ENCODE measurements at places on chromosomes 6 and 20.

GRCh38 chr6:148140772-148141557 is 201.7 kb upstream of the SASH1 start:
- no peak for DNase-seq

- no peak for DNase-seq
These were observed 8.2 kb upstream of the AHCY start for GRCh38 chr20:34311118-34312023.

DNA sequence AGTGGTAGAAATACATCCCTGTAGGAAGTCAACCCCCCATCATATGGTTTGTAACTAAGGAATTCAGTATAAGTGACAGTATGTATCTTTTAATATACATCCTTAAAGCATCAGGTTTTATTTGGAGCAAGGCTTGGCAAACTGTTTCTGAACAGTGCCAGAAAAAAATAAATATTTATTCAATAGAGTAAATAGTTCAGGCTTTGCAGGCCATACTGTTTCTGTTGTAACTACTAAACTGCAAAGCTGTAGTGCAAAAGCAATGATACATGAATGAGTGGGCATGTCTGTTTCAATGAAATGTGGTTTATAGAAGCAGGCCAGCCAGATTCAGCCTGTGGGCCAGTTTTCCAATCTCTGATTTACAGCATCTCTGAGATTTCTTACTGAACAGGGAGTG is 977 bp downstream of the MEI4 start:
- no peak for DNase-seq

GRCh38 chr6:157198425-157199279 is 124.7 kb downstream of the TMEM242 start:
- no peak for DNase-seq

DNA sequence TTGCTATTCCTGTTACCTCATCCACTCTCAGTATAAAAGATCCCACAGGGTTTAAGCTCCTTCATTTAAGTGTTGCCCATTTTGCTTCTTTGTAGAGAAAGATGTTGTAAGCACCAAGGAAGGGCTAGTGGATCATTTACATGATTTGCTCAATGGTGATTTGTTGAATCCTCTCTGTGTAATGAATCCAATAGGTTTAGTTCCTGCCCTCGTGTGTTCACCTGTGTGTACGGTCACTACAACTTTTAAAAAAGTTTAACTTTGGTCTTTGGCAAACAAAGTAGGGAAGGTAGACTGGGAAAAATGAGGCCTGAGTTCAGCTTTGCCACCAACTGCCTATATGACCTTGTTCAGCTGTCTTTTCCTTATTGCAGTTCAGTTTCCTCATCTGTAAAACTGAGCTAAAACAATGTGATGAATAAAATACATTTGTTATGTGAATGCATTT is 51.5 kb downstream of the DHX35 start:
- DNase-seq = no peak

- DNase-seq = no peak
These were observed 89.7 kb downstream of the SMPDL3A start for GRCh38 chr6:122878796-122879195.

- no peak for DNase-seq
These were observed 118.5 kb downstream of the SYCP2 start for GRCh38 chr20:59814840-59815340.

DNA sequence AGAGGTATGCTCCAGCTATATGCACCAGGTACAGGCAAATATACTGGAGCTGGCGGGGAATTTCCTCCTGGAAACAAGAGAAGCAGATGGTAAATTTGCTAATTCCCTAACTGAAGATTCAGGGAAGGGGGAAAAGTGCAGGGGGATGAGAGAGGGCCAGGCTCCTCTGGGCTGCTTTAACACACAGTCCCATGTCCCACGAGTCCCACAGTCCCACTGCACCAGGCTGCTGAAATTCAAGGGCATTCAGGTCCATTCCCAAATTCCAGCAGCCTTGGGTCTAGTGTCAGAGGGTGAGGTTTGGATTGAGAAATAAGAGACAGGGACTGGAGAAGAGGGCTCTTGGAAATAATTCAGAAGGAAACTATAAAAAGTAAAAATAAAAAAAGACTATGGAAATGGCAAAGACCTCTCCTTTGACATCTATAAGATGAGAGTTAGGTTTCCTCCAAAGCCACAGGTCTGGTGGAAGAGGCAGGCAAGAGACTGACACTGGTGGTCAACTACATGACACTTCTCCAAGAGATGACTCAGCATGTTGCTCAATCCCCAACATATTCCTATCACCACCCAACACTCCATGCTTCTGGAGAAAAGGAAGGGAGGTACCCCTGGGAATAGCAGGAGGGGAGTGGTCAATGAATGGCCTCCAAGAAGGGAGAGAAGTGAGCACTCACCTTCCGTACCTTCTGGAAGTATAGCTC is 69.2 kb downstream of the TRAM2 start:
- DNase-seq = no peak

GRCh38 chr20:18259730-18260129 is 28.6 kb upstream of the ZNF133 start:
- DNase-seq = no peak

- DNase-seq = no peak
These were observed 28.4 kb downstream of the DLGAP4 start for GRCh38 chr20:36334281-36335205.

DNA sequence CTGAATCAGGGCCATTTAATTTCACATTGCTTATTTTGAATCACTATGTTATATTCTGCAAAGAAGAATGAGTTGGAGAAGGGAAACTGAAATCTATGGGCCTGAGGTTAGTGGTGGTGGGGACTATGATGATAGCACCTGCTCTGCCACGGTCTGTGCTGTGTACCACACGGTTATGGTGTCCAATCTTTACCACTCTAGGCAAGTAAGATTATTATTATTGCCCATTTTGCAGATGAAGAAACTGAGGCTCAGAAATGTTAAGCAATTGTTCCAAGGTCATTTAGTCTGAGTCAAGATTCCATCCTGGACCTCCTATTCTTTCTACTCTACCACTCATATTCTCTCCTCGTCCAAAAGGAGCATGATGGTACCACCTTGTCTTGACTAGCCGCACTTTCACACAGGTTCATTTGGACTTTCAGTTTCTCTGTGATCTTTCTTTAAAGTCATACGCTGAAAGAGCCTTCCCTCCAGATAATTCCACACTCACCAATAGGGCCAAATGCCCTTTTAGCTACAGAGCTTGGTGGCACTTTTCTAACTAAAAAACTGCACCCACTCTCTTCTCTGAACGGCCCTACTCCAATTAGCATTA is 56.2 kb downstream of the GFOD1 start:
- no peak for DNase-seq

GRCh38 chr6:145660676-145661075 is 74.6 kb downstream of the EPM2A start:
- DNase-seq = no peak

DNA sequence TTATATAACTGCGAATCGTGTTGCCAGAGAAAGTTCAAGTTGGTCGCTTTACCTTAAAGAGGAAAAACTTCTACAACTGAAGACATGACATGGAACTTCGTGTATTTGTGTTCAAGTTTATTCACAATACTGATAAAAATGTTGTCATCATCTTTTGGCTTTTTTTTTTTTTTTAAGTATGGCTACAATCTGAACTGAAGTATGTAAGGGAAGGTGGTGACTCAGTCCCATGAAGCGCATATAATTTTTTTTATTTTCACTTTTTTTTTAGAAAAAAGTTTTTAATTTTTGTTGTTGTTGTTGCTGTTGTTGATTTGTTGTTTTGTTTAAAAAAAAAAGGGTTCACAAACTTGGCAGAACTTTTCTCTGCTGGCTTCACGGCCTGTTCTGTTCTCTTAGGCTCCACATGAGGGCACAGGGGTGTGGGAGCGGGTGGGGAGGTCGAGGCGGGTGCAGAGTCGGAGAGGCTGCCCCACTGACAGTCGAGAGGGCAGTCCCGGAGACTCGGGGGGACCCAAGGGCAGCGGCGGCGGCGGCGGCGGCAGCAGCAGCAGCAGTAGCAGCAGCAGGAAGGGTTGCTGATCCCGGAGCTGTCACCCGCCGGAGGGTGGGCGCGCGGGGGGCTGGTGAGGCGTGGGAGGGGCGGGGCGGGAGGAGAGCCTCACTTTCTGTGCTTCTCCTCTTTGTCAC is 17.0 kb downstream of the TFAP2A start:
- DNase-seq = no peak

DNA sequence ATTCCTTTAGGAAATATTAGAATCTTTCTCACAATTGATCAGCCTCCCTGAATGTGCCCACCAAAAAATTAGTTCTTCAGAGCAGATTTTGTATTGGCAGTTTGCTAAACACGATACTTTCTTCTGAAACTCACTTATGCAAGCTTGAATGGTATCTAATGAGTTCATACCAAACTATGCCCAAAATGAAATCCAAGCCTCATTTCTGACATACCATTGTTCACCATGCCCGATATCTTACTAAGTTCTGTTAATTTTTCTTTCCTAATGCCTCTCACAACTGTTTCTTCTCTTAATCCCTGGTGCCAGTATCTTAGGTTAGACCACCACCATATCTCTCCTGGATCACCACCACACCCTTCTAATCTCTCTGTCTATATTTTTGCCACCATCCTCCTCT is 755.9 kb downstream of the KIF16B start:
- DNase-seq = no peak

DNA sequence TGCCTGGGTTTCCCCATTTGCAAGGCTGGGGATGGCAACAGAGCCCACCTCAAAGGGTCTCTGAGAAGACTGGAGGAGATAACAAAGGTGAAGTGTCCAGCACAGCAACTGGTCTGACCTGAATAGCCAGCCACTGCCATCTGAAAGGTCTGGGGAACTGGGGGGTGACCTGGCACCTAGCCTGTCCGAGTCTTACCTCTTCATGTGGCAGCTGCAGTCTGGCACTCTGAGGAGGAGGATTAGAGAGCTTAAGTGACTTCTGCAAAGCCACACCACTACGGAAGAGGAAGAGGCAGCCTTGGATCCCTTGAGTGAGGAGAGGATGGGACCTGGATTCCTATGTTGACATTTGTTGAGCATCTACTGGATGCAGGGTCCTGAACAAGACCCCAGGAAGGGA is 22.2 kb downstream of the C20orf203 start:
- no peak for DNase-seq

GRCh38 chr6:53252177-53252692 is 96.5 kb downstream of the ELOVL5 start:
- no peak for DNase-seq
